ENCODE measurements at places on chromosomes 3 and 15.

DNA sequence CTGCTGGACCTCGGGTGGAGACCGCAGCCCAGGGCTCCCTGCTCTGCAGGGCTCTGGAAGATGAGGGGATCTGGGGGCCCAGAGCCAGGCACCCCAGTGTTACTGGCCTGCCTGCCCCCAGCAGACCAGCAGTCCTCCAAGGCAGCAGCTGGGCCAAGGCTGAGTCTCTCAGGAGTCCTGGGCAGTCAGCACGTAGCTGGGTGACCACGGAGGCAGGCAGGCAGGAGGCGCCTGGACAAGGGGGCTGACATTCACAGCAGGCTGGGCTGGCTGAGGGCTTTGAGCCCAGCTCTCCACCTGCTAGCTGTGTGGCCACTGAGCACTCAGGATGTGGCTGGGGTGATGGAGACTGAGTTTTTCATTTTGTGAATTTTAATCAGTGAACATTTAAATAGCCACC lies 67.9 kb downstream of the IQSEC1 start:
- DNase-seq = no peak

DNA sequence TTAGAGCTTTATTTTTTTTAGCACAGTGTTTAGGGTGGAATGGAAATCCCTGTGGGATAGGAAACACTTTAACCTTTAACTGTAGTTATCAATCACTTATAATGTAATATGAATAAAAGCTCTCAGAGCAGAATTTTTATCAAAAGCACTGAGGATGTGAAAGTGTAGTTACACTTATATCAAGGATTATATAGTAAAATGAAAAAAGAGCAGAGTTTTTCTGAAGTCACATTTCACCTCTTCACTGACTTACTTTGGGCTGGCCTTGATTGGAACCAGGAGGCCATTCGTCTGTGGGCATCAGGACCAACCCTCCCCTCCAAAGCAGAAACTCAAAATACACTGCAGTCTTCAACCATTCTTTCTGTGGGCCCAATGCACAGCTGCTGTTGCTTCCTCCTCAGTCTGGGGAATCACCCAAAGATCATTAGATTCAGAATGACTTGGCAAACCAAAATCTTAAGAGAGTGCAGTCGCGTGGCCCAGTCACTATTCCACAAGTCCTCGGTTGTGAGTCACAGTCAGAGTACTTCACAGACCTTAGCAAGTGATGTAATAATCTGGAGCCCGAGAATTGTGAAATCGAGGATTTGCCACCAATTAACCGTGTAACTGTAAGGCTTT lies 132.6 kb upstream of the COL8A1 start:
- DNase-seq = no peak

DNA sequence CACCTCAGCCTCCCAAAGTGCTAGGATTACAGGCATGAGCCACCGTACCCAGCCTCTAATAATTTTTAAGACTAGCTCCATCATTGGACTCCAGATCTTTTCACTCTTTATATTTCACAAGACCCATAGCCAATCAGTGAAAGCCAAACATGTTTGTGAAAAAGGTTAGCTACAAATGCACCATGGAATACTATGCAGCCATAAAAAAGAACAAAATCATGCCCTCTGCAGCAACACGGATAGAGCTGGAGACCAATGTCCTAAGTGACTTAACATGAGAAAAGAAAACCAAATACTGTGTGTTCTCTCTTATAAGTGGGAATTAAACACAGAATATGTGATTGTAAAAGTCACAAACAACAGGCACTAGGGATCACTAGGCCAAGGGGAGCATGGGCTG lies 3.2 kb downstream of the SCAPER start:
- DNase-seq = no peak

DNA sequence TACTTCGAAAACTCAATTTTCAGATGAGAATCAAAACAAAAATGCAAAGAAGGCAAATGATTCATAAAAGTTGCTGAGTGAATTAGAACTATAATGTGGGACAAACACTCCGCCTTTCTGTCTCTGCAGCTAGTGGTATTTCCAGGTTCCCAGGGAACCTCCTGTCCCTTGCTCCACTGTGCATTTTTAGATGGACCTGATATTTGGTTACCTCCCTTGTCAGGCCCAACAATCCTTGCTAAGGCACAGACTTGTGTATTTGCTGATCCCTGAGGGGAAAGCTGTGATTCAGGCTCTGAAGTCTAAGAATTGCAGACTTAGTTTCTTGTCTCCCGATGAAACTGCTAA lies 162.7 kb downstream of the LPP start:
- DNase-seq = no peak

- DNase-seq = no peak
Measured at GRCh38 chr3:115494826-115495225, 128.5 kb upstream of the GAP43 start.

DNA sequence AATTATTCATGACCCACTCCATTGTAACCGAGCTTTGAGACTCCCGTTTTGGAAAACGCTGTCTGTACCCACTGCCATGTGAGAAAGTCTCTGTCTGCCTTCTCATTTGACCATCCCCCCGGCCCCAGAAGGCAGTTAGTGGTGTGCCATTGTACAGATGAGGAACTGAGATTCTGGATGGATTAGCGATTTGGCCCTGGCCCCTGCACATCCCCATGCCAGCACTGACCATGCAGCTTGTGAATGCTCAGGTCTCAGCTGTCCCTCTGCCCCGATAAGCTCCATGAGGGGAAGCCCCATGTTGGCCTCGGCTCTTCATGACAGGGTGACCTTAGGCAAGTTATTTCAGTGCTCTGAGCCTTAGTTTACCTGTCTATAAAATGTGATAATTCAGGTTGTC lies 153.0 kb upstream of the SMAD3 start:
- DNase-seq = no peak

- DNase-seq = no peak
Measured at GRCh38 chr15:29078541-29078940, 191.1 kb downstream of the NSMCE3 start.

DNA sequence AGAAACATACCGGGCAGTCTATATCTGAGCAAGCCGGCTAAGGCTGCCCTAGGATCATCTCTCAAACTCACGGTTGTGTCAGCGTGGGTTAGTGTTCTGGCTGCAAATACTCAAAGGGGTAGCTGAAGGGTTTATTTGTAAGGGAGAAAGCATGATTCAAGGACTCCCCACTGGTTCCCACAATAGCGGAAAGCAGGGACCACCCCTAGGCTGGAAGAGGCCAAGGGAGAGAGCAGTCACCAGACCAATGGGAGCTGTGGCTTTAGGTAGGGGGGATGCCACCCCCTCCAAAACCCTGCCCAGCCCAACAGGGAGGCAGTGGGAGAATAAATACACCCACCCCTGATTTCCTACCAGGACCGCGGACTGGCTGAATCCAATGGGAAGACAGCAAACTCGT lies 7.3 kb upstream of the LMCD1 start:
- DNase-seq = no peak

- no peak for DNase-seq
Measured at GRCh38 chr3:12961007-12961696, 112.1 kb downstream of the IQSEC1 start.

- DNase-seq = no peak
Measured at GRCh38 chr3:179473565-179473964, 22.3 kb upstream of the GNB4 start.

DNA sequence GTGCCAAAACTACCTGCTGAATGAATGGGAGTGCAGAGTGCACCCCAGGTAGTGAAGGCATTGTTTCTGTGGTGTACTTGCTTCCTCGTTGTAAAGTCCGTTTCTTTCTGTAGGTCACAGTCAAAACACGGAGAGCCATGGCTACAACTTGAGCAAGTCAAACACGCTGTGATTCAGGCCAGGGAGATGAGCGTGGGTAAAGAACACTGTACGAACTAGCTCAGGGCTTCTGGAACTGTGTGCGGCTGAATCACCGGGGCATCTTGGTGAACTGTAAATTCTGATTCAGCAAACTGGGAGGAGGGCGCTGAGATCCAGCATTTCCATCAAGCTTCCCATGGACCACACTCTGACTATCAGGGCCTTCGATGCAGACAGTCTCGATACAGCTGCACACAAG lies 5.0 kb upstream of the TNK2 start:
- DNase-seq = no peak

DNA sequence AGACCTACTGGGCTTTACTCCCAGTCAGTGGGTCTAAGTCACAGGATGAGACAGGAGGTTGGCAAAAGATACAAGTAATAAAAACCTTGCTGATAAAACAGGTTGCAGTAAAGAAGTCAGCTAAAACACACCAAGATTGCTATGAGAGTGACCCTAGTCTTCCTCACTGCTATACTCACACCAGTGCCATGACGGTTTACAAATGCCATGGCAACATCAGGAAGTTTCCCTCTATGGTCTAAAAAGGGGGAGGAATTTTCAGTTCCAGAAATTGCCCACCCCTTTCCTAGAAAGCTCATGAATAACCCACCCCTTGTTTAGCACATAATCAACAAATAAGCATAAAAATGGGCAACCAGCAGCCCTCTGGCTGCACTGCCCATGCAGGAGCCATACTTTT lies 966.7 kb upstream of the ROBO1 start:
- no peak for DNase-seq

GRCh38 chr3:23075496-23075895 lies 127.6 kb upstream of the UBE2E2 start:
- DNase-seq = no peak

GRCh38 chr3:127740136-127740915 lies 67.6 kb downstream of the ABTB1 start:
- no peak for DNase-seq

DNA sequence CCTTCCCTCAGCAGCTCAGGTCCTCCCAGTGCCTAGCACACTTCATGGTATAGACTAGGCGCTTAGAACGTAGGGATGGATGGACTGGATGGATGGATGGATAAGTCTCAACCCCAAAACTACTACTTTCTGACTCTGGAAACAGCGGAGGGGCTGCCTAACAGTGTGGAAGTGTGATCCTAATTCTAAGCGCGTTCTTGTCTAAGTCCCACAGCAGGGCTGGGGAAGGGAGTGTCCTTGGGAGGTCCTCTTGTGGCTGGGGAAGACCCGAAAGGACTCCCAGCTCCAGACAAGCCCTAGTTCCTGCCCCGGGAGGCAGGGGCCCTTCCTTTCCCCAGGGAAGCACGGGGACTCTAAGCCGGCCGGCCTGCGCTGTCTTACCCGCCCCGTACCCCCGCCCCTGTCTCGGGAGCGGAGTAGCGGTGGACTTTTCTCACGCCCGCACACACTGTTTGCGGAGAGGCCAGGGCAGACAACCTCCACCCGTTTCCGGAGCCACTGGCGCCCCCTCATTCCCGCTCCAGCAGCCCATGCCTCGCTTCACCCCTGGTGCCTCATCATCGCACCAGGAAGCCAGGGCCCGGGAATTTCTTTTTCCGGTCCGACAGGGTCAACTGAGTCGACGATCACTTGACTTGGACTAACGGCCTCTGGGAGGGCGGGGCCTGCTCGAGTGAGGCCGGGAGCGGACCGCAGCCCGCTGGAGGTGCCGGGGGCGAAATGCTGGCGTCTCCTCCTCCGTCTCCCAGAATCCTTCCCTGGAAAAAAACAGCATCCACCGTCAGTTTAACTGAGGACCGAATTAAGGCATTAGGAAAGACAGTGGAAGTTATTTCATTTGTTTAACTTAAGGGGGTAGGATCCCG lies 133.3 kb downstream of the TBC1D2B start:
- no peak for DNase-seq

GRCh38 chr15:52348056-52348745 lies 52.6 kb upstream of the MYO5C start:
- DNase-seq = no peak

DNA sequence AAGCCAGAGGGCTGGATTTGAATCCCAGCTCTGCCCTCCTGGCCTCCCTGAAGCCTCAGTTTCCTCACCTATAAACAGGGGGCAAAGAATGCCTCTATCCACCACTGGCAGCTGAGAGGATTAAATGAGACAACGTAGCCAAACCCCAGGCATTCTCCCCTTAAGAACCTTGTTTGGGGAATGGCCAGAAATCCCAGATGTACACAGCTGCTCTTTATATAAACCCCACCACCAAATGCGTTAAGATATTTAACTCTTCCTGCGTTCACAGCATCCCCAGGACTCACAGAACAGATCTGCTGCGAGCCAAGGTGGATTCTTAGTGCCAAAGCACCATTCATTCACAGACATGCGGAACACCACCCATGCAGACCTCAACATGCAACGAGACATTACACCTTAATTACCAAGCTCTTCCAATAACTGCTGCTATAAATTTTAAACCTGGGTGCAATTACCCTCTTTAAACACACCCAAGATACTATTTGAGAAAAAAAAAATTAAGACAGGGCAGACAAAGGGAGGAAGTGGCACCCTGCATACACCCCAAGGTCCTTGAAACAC lies 5.2 kb downstream of the TLE3 start:
- DNase-seq = no peak

GRCh38 chr3:183339461-183340086 lies 86.5 kb downstream of the B3GNT5 start:
- no peak for DNase-seq

GRCh38 chr3:97687734-97688133 lies 76.8 kb upstream of the ARL6 start:
- no peak for DNase-seq

GRCh38 chr15:65245096-65245856 lies 34.0 kb upstream of the CILP start:
- DNase-seq = no peak

DNA sequence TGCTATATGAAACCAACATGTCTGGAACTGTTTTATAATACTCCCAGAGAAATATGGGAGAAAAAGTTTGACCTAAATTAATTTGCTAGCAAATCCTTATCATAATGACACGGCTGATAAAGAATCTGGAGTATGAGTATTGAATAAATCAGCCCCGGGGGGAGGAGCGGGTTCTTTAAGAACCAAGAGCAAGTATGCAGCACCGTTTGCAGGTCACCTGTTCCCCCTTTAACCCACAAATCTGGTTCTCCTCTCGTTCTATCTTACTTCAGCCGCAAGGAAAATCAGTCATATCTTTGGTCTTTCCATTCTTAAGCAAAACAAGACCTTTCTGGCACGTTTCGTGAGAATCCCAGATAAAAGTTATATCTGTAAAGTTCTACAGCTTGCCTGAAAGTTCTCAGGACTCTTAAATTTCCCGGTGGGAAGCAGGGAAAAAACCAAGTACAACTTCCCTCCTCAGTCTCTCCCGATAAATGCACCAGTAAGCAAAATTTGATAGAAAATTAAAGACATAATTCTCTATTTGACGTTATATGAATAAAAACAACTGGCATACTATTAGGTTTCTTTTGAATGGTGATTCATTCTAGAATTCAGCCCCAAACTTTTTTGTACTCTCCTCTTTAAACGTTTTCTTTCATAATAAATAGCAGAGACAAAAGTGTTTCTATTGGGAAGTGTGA lies 348.6 kb downstream of the ZBBX start:
- DNase-seq = no peak

DNA sequence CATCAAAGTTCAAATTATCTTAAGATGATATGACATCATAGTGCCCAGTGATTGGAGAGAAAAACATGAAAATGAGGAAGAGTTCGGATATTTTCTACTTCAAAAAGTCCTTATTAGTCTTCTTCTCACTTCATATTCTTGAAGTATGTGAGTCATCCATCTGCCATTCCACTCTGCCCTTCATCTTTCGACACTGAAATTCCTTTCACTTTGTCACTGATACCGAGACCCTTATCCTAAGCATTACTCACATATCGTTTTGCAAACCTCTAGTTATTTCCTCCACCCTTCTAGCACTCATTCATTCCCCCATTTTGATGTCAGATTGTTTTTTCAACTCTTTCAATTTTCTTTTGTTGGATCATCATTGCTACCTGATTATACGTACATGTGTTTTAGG lies 4.0 kb downstream of the OR5H14 start:
- no peak for DNase-seq

All from 8988T (cell line).